A549 treated with CpdA at 1 μM for 4 hours (cell line): ENCODE measurements at places on chromosomes 3 and 15. TPM values are rescaled to one million over a fixed set of nuclear protein-coding genes. Genes with fewer than 3 reads are reported as not detected.

Gene ARPIN
- 9.2 to 12.5 TPM (median 12.0 TPM) in 5 replicates for total RNA-seq

Gene LARP6
- total RNA-seq: 56.7 to 84.5 TPM (median 78.1 TPM) in 5 replicates

Gene FBLN2
- 1.6 to 3.3 TPM (median 2.4 TPM) in 5 replicates for total RNA-seq

Gene EOMES
- 1.8 to 2.5 TPM (median 1.9 TPM) in 5 replicates for total RNA-seq

Gene ITGB5
- 328 to 412 TPM (median 391 TPM) in 5 replicates for total RNA-seq

Gene TRPC1
- 5.4 to 10.1 TPM (median 8.0 TPM) in 5 replicates for total RNA-seq

Gene HHATL
- not detected in 5 replicates for total RNA-seq

Gene GRIP2
- total RNA-seq: 1.4 to 2.2 TPM (median 1.9 TPM) in 5 replicates

Gene TMCO5A
- not detected in 5 replicates for total RNA-seq

Gene GOLGA6L7
- total RNA-seq: not detected in 5 replicates

Gene UBA7
- total RNA-seq: 0.31 to 0.51 TPM (median 0.51 TPM) in 5 replicates

Gene C15orf61
- 2.2 to 4.9 TPM (median 3.5 TPM) in 5 replicates for total RNA-seq

Gene LDHAL6B
- total RNA-seq: not detected in 5 replicates

Gene DPPA4
- total RNA-seq: not detected in 5 replicates

Gene TRIM42
- not detected in 5 replicates for total RNA-seq

Gene ZMYND10
- total RNA-seq: 0.36 to 1.3 TPM (median 0.91 TPM) in 5 replicates

Gene SMCO1
- total RNA-seq: not detected in 5 replicates

Gene PRRT3
- 0.72 to 1.5 TPM (median 1.4 TPM) in 5 replicates for total RNA-seq

Gene CCDC39
- total RNA-seq: not detected in 5 replicates

Gene ARL14
- total RNA-seq: 1.1 to 1.8 TPM (median 1.2 TPM) in 5 replicates

Gene AQP9
- not detected in 5 replicates for total RNA-seq

Gene SLC15A2
- total RNA-seq: 0.12 to 0.41 TPM (median 0.35 TPM) in 5 replicates

Gene ASB14
- total RNA-seq: not detected in 5 replicates

Gene DNAJB8
- total RNA-seq: not detected in 5 replicates

Gene SPATA12
- total RNA-seq: 0.44 to 0.59 TPM (median 0.47 TPM) in 5 replicates

Gene MUC4
- not detected in 5 replicates for total RNA-seq

Gene SCN5A
- total RNA-seq: 0.70 to 1.4 TPM (median 0.76 TPM) in 5 replicates

Gene NPAP1
- not detected in 5 replicates for total RNA-seq

Gene SKOR1
- 0.03 TPM in 2 of 5 replicates, not detected in the others for total RNA-seq

Gene VGLL3
- 4.1 to 10.3 TPM (median 6.8 TPM) in 5 replicates for total RNA-seq

Gene NEK10
- 0.84 to 1.5 TPM (median 1.2 TPM) in 5 replicates for total RNA-seq

Gene EBLN2
- total RNA-seq: 0.31 to 0.55 TPM (median 0.53 TPM) in 5 replicates

Gene BCL6
- total RNA-seq: 4.6 to 8.2 TPM (median 7.4 TPM) in 5 replicates

Gene RASGRP1
- 0.26 to 0.38 TPM (median 0.30 TPM) in 5 replicates for total RNA-seq

Gene CCPG1
- 35.1 to 39.0 TPM (median 37.9 TPM) in 5 replicates for total RNA-seq

Gene GPR27
- 3.0 to 3.3 TPM (median 3.2 TPM) in 5 replicates for total RNA-seq
